ENCODE measurements at places on chromosomes 6 and 20.

GRCh38 chr20:44445742-44446710, 29.6 kb upstream of the TTPAL start:
- no peak for DNase-seq

- no peak for DNase-seq
Observed at GRCh38 chr6:35687658-35688604, 784 bp downstream of the FKBP5 start.

- no peak for DNase-seq
Observed at GRCh38 chr6:17098538-17098937, 3.3 kb upstream of the STMND1 start.

DNA sequence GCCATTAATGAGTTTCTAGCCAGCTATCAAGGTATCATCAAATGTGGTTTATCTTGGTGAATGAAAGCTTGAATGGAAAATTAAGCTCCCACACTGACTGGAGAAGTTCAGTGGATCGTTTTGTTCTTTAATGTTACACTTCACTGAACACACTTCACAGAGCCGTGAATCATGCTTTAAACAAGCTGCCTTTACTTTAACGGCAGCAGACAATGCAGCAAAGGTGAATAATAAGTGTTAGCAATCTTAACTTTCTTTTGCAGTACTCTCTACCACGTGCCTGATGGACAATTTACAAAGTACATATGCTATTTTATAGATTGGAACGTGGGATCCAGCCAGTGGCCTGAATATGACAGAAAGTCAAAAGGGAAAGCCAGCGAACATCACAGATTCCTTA, 424.5 kb downstream of the GRIK2 start:
- DNase-seq: no peak

DNA sequence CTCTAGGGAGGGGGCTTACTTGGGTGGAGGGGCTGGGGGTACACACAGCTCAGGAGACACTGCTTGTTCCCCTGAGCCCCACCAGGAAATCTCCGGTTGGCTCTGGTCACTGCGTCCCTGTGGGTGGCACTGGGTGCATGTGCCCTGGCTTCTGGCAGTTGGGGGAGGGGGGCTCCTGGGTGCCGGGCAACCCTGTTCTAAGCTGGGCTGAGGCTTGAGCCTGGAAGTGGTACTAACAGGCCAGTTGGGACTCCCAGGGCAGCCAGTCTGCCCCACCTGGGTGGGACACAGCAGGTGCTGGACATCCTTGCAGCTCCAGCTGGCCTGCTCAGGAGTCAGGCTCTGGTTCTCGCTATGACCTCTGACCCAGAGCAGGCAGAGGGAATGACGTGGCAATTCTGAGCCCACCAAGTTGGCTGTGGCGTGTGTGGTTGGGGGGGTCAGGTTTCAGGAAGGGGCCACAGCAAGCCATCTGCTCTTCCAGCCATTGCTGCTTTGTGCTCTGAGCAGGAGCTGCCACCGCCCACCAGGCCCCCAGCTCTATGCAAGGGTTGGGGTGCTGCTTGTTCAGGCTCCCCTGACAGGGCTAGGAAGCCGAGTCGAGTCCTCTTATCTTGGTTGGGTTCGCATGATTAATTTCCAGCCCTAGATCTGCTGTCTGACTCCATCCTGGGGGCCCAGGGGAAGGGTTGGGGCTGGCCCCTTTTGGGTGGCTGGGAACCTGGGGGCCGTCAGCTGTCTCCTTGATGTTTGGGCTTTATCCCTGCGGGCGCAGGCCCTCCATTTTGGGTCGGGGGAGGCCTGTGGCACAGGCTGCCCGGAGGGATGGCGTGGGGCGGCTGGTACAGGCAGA, 590 bp downstream of the C20orf204 start:
- DNase-seq: no peak

GRCh38 chr6:21596949-21597682, 3.6 kb downstream of the SOX4 start:
- DNase-seq: no peak

- DNase-seq: no peak
Observed at GRCh38 chr6:134835993-134836392, 113.9 kb downstream of the ALDH8A1 start.

- no peak for DNase-seq
Observed at GRCh38 chr6:44561060-44561623, 173.6 kb downstream of the CDC5L start.

DNA sequence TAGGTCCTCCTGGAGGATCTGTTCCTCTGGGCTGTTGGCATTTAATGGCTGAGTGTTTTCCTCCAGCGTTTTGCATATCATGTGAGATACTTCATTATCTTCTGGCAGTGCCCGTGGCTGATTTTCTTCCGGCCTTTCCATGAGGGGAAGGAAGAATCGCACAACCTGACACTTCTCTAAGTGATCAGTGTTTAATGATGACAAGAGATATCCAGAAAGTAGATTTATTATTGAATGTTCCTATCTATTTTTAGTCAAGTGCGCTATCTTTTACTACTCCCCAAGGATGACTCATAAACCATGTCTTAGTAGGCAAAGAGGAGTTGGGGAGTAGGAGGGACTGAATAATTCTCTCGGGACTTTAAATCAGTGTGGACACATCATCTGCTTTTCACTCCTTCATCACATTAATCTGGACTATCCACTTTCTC, 149.7 kb downstream of the PLCB4 start:
- DNase-seq: no peak

DNA sequence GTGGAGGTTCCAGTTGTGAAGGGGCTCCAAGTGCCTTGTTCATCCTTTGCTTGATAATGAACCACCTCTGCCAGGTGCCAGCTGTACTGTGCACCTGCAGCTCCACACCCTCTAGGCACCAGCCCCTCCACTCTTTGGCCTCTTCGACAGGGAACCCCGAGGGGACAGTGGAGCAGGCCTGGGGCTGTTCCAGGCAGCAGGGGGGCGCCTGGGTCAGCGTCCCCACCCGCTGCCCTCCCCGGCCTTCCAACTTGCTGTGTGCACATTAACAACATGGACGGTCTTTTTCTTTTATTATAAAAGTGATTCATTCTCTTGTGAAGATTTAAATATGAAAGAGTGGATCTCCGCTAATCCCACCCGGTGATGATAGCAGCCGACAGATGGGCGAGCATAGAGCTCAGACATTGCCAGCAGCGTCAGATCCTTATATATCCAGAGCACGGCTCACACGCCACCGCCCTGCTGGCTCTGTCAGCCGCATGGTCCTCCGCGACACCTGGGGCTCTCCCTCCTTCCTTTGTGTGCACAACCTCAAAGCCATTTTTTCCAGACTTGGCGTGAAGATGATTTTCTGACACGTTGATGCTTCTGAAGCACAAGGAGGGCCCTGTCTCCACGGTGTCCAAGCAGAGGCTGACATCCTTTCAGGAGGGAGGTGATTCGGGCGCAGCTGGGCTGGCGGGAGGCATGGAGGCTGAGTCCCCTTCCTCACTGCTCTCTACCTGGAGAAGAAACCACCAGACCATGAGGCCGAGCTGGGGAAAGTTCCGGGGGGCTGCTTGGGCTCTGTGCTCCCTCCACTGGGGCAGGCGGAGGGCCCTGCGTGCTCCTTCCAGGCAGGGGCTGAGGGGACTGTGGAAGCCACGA, 22.2 kb upstream of the MRGBP start:
- no peak for DNase-seq

DNA sequence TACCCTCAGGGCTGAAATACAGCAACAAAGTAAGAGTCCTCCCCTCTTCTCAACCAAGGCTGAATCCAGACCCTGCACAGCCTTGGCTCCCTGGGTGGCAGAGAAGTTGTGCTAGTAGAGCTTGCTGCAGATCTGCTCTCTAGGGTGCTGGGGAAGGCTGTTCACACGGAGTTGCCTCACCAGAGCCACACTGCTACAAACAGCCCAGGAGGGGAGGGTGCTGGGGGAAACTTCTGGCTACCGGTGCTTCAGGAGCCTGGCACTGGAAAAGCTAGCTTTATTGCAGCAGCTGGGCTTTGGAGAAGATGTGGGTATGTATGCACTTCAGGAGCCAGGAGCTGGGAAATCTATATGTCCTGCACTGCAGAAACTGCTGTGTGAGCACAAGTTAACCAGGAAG, 37.6 kb upstream of the SUPT3H start:
- no peak for DNase-seq

DNA sequence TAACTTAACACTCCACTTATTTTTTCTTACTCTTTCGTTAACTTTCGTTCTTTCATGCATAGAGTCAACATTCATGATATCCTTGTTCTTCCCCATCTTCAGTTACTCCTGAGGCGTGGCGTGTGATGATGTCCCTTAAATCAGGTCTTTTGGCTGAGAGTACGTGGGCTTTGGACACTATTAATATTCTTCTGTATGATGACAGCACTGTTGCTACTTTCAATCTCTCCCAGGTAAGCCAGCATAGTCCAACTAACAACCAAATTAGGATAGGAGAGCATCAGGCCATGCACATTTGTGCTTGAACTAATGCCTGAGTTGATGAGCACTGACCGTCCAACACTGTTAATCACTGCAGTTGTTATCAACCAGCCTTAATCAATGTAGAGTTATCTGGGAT, 119.6 kb downstream of the TMEM242 start:
- no peak for DNase-seq

- no peak for DNase-seq
Observed at GRCh38 chr6:149867876-149868640, 3.9 kb upstream of the LRP11 start.

GRCh38 chr6:137000825-137001224, 43.9 kb downstream of the IL20RA start:
- DNase-seq: no peak

DNA sequence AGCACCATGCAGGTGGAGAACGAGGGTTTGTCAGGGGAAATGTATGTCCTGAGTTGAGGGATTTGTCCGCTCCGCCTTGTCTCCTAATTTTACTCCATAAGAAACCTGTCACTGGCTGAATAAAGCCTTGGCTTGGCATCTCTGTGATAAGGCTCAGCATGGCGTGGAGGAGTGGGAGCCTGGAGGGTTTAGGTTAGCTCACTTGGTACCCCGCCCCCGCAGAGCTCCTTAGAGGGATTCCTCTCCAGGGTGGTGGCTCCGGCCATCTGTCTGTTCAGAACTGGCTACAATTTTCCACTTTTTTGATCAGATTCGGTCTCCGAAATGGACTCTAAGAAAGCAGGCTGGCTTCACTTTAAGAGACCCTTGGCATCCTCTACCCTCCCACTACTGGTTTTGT, 192.2 kb upstream of the SYNDIG1 start:
- DNase-seq: no peak

- DNase-seq: no peak
Observed at GRCh38 chr6:127221201-127221600, 45.5 kb upstream of the RNF146 start.

DNA sequence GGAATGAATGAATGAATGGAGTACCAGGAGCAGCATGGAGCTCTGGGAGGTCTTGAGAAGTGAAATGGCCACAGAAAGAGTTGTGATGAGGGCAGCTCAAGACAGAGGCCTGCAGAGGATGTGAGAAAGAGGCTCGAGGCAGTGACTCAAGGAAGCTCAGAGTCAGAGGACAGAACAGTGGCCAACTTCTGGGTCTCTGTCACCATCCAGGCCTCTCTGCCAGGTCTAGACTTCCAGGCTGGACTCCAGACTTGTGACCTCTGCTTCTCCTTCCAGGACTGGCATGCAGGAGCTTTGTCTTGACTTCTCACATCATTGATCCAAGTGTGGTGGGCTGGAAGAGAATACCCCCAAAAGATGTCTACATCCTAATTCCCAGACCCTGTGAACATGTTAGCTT, 119.8 kb downstream of the TOX2 start:
- no peak for DNase-seq

DNA sequence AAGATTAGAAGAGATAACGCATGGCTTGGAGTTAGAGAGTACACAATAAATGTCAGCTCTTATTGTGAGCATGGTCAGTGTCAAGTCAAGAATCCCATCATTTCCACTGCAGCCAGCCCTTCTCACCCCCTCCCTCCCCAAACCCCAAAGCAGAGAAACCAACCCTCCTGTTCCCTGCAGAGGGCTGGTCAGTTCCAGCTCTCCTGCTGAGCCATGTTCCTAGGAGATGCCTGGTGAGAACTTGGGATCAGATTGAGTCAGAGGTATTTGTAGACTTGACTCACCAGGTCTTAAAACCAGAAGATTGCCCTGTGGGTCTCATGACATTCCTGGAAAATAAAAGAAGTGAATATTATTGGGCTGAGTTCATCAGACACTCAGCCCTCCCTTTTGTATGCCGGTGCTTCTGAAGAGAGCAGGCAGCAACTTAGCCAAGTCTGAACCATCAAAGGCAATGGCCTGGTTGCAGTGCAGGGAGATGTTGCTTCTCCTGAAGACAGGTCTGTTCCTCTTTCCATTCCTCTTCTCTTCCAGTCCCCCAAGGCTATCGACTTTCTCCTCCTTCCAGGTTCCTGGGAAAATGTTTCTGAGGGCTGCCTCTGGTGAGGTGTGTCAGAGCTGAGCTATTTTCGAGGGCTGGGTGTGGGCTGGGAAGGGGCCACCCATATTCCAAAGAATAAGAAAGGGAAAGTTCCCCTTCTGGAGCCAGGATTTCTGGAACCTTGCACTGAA, 278.2 kb upstream of the SUPT3H start:
- no peak for DNase-seq

DNA sequence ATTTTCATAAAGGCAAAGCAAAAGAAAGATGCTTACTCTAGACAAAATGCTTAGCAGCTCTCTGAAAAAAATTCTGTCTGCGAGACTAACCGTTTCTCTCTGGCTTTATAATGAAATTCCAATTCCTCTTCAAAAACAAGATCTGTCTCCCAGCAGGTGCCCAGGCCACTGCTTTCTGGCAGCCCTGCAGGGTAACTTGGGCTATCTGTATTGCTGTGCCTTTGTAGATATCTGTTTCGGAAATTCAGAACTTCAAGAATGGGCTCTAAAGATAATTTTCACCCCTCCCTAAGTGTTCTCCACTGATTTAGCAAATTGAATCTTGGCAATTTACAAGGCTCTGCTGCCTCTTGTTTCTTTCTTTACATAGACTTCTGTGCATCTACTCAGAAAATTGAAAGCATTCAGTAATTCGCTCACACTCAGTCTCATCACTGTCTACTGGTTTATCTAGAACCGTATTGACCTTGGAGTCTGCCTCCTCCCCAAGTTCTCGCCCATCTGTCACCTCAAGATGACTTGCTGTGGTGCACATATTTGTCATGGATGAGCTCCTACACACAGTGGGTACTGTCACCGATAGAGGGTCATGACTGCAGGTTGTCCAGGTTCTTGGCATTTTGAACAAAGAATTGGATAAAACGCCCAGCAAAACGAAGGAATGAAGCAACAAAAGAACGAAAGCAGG, 26.4 kb upstream of the FABP7 start:
- DNase-seq: no peak

DNA sequence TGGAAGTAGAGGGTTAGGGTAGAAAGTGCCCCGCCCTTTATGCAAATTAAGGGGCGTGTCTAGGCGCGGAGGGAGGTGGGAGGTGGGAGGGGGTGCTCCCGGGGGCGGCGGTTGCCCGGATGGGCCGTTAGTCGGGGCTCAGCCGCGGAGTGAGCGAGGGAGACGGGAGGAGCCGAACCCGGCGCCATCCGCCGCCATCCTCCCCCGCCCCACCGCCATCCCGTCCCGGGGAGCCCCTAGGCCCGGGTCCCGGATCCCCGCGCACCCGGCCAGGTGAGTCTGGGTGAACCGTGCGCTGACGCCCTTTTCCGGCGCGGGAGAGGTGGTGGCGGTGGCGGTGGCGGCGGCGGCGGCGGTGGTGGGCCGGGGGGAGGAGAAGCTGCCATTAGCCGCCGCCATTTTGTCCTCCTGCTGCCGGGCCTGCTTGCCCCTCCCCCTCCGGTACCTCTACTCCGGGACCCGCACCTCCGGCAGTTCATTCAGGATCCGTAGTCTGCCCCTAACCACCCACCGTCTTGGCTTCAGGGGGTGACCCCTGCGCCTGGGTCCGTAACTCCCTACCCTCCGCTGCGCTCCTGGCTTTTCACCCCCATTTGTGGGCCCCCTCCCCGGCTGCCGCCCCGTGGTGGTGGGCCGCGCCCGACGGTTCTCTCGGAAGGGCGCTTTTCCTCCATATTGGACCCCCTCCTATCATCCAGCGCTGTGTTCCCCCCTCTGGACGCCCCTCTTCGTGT, at the start of gene PRRC2A:
Gene PRRC2A (plus strand): TSS at position 130 of the 734 bp plus-strand sequence. CDS start 2,075 bp downstream, outside the sequence.
- DNase-seq: peak; percentile 96

Measured in stimulated activated CD4-positive, alpha-beta T cell treated with anti-CD3 and anti-CD28 coated beads, TNF-alpha, amount 100 ng/mL, for 24 hours (primary cell).